ENCODE measurements at places on chromosomes 16 and 17. TPM values are rescaled to one million over a fixed set of nuclear protein-coding genes. Genes with fewer than 3 reads are reported as not detected.

- DNase-seq = no peak
Observed at GRCh38 chr16:5917436-5918195, 820.0 kb upstream of the EEF2KMT start.

DNA sequence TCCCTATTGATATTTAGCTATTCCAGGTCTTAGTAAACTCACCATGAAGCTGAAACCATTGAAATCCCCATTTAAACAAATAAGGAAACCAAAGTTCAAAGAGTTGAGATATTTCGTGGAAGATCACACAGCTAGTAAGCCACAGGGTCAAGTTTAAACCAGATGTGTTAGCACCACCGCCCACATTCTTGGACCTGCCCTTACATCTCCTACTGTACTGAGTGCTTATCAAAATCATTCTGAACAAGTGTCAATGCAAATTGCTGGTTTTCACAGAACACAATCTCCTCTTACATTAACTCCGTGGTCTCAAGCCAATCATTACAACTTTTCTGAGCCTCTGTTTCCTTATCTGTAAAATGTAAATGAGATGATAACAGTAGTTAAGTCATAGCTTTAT is 676.2 kb downstream of the CDH11 start:
- DNase-seq = no peak

DNA sequence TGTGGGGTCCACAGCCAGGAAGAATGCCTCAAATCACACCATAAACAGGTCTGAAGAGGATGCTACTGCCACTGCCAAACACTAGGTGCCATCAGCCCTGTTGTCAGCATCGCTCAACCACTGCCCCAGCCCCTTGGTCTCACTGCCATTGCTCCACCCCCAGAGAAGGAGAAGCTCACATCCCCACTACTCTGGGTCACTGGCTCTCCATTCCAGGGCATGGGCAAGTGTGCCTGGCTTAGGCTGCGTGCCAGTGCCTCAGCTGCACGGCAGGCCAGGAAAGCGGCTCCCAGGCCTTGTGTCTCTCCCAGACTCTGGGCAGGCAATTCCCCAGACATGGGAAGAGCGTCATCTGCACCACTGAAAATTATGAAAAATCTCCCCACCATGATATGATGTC is 1.2 kb upstream of the IGSF6 start:
- DNase-seq = no peak

- DNase-seq = no peak
Observed at GRCh38 chr16:4160658-4161430, 44.6 kb upstream of the ADCY9 start.

SYT17 gene
- 12.2 TPM for polyA plus RNA-seq

DNA sequence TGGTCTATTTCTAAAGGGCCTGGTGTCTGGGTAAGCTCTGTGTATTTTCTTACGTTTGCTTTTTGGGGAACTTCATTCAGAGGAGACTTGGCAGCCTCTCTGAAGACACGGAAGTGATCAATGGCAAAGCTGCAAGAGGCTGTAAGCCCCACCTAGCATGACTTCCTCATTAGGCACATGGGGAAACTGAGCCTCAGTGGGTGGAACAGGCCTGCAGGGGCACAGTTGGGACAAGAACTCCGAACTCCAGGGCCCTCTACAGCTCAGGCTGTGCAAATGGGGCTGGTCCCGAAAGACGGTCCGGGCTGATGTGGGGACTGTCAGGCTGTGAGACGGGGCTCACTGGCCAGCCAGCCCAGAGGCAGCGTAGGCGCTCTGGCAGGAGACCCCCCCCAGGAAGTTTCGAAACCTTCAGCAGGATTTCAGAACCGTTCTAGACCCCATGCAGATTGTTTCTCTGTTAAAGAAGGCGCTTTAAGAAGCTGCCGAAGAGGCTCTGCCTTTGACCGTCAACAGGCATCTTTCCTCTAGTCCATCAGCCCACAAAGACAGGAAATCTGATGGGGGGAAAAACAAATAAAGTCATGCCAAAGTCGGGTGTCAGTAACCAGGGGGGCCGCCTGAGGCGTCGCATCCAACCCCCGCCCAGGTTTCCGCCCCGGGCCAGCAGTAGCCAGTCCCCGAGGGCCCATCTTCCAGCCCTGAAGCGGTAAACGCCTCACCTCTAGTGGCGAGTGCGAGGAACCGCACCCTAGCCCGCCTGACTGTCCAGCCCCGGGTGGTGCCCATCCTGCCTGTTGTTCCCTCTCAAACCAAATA is 79.8 kb upstream of the TBC1D3K start:
- no peak for DNase-seq

TBX21 gene
- polyA plus RNA-seq = 0.08 TPM

GRCh38 chr17:35127751-35128514 is 6.5 kb downstream of the FNDC8 start:
- DNase-seq = no peak

NOD2 gene
- polyA plus RNA-seq = 0.65 TPM

GRCh38 chr16:85653290-85653891 is 35.4 kb downstream of the GINS2 start:
- DNase-seq = no peak

GRCh38 chr17:7295230-7296180 is 1.1 kb upstream of the YBX2 start:
- DNase-seq = no peak

KRT33A gene
- polyA plus RNA-seq = not detected

GRCh38 chr16:22188595-22189442 is 17.3 kb upstream of the EEF2K start:
- DNase-seq = no peak

All from left kidney (tissue), 8 donors.